ENCODE measurements at places on chromosomes 3 and 15.

- DNase-seq: peak; percentile 12
Observed at GRCh38 chr3:126522363-126522788, 1.6 kb upstream of the CHST13 start.

DNA sequence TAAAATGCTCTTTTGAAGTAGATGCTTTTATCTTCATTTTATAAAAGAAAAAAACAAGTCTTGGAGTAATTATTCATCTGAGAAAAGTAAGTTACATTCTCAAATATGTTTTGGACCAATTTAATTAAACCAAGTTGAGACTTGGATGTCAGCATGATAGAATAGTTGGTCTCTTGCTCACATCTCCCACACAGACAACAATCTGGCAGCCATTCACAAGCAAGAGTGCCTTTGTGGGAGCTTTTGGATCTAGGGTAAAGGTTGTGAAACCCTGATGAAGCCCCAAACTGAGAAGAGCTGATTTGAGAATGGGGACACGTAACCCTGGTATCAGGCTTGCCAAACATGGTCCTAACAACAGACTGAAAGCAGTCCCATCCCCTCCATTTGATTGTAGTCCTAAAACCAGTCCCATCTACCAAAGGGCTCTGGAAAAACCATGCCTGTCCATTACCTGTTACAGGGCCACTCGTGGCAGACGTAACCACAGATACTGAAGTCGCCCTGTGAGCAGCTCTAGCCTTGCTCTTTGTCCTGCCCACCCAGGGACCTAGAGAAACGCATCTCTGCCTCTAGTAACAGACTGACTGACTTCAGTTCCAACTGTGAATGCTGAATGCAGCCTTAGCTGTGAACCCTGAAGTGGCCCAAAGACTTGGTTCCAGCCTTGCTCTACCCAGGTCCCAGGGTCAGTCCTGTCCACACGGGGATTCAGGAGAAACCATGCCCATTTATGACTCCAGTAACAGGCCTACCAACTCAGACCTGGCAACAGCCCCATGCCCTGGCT is 145.5 kb upstream of the SYNPR start:
- no peak for DNase-seq

- DNase-seq: no peak
Observed at GRCh38 chr15:44675911-44676310, 12.4 kb upstream of the SPG11 start.

- no peak for DNase-seq
Observed at GRCh38 chr15:70508561-70509281, 254.6 kb downstream of the UACA start.

- peak; percentile 59 for DNase-seq
Observed at GRCh38 chr3:39177708-39178332, 14.6 kb downstream of the XIRP1 start.

GRCh38 chr3:153463895-153464294 is 301.9 kb downstream of the RAP2B start:
- no peak for DNase-seq

GRCh38 chr15:101324524-101325177 is 29.6 kb upstream of the SNRPA1 start:
- DNase-seq: no peak

DNA sequence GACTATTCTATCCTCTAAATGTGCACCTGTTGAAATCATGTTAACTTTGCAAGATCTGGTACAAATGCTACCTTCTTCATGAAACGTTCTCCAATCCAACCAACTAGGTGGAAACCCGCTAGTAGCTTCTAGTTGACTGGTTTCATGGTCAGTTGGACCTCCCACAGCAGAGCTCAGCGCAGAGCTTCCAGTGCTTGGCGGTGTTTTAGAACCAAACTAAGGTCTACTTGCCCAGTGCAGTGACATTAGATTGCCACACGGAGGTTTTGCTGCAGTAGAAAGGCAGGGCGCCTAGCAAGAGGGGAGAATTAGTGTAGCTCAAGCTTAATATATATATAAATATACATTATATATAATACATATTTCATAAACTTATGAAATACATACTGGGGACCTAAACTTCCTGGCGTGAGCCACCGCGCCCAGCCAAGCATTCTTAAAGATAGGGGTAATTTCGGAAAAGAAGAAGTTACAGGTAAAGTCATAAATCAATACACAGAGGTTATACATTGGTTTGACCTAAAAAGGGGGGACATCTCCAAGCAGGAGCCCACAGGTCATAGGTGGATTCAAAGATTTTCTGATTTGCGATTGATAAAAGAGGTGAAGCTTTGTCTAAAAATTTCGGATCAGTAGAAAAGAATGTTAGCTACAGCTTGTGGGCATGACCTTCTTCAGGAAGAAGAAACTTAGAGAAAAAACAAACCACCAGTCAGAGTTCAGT is 2.1 kb upstream of the OXSR1 start:
- DNase-seq: no peak

DNA sequence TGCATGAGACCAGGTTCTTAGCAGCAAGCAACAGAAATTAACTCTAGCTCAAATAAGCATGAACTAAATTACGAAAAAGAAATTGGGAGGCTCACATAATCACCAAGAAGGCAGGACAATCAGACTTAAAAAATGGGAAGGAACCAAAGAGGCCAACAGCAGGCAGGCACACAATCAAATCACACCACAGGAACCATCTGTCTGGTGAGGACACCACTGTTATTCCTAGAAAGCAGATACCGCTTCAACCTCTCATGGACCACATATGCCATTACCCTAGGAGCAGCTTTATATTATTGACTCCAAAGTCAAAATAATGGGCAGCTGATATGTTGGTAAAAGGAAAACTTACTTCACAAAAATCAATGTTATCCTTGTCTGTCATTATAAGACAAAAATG is 51.6 kb downstream of the SUCLG2 start:
- no peak for DNase-seq

DNA sequence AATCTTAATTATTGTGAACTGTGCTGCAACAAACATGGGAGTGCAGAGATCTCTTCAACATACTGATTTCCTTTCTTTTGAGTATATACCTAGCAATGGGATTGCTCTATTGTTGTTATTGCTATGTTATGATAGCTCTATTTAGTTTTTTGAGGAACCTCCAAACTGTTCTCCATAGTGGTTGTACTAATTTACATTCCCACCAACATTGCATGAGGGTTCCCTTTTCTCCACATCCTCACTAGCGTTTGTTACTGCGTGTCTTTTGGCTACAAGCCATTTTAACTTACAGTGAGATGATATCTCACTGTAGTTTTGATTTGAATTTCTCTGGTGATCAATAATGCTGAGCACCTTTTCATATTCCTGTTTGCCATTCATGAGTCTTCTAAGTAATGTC is 45.5 kb upstream of the TNFSF10 start:
- no peak for DNase-seq

GRCh38 chr15:56491110-56491722 is 26.3 kb upstream of the MNS1 start:
- DNase-seq: peak; percentile 45

GRCh38 chr3:66473692-66474091 is 27.1 kb downstream of the LRIG1 start:
- DNase-seq: no peak

DNA sequence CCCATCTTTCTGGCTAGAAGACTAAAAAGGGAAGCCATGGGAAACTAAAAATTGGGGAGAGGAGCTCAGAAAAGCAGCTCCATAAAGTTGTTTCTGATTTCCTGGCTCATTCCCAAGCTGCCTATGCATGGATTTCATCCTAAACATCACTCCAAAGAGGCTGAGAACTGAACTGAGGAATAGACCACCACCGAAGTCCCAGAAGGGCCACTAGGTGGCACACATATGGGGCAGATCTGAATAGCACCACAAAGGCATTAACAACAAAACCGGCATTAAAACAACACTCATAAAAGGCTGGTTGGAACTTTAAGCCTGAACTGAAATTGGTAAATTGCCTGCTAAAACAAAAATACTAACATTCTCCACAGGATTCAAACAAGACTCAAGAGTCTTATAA is 106.3 kb downstream of the PLD1 start:
- DNase-seq: peak; percentile 4

DNA sequence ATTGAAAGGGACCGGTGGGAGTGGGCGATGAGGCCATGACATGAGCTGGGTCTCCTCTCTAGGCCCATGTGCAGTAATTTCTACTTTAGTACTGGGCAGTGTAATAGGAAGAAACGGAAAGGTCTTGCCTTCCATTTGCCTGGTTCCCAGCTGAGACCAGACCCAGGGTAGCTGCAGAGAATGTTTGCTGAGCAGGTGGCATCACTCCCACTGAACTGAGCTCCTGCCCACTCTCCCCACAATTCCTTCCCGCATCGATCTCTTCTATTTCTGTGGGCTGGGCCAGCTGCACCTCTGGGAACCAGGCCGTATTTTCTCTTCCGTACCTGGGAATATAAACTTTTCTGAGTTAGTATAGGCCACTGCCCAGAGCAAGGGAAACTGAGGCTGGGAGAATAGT is 15.8 kb downstream of the ESYT3 start:
- no peak for DNase-seq

- DNase-seq: no peak
Observed at GRCh38 chr3:21624524-21624923, 126.5 kb downstream of the ZNF385D start.

GRCh38 chr3:102237181-102237580 is 197.6 kb upstream of the ZPLD1 start:
- no peak for DNase-seq

GRCh38 chr3:108024146-108024850 is 66.5 kb downstream of the CD47 start:
- no peak for DNase-seq

DNA sequence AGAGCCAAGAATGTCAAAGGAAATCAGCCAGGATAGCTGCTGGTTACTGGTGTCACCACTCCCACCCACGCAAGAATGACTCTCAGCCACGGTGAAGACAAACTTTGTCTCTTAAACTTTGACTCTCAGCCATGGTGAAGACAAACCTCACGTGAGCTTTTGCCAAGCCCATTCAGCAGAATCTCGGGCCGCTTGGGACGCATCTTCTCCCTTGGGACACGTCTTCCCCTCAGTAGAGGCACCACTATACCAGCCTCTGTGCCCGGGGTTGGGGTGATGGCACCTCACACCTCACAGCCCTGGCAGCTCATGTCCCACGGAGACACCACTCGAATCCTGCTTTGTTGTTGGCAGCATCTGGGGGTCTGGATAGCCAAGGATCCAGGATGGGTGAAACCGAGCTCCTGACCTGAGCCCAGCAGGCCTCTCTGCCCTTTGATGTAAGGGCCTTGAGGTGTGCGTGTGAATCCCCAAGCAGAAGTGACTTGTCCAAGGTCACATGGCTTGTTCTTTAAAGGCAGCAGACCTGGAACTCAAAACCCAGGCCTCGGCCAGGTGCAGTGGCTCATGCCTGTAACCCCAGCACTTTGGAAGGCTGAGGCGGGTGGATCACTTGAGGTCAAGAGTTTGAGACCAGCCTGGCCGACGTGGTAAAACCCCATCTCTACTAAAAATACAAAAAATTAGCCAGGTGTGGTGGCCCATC is 21.8 kb downstream of the RBPMS2 start:
- DNase-seq: no peak

DNA sequence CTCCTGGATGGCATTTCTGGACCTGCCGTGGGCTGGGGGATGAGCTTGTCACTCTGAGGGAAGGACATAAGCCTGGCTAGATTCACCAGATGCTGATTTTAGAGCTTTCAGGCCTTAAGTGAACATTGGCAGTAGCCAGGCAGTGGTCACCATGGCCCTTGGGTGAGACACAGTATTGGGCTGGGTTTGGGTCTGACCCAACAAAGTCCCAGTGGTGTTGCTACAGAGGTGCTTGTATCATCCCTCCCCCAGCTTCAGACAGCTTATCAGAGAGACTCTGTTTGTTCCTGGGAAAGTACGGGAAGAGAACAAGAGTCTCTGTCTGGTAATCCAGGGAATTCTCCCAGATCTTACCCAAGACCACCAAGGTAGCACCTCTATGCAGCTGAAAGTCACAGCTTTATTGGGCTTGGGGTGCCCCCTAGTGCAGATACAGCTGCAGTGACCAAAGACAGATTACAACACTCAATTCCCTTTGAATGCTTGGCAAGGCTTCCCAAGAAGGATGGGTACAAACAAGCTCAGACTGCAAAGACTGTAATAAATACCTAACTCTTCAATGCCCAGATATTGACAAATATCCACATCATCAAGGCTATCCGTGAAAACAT is 9.8 kb upstream of the RUVBL1 start:
- no peak for DNase-seq

GRCh38 chr3:178672275-178672674 is 136.0 kb downstream of the KCNMB2 start:
- DNase-seq: no peak

- DNase-seq: no peak
Observed at GRCh38 chr3:53773611-53774368, 72.4 kb downstream of the CHDH start.

DNA sequence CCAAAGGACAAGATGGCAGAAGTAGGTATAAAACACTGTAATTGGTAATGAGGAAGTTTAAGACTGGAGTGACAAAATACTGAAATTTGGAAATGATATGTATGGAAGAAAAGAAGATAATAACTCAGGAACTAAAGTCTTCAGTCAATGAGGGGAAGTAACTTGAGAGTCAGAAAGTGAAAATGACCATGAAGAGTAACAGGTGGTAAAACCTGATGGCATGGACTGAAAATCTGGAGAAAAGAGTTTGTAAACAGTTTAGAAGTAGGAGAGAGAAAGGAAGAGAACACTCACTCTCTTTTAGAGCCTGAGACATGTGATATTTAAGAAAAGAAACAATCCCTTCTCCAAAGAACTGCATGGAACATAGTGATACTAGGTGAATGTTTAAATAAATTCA is 387.9 kb downstream of the PYDC2 start:
- DNase-seq: no peak

- DNase-seq: no peak
Observed at GRCh38 chr3:160781402-160781801, 25.4 kb downstream of the PPM1L start.

DNA sequence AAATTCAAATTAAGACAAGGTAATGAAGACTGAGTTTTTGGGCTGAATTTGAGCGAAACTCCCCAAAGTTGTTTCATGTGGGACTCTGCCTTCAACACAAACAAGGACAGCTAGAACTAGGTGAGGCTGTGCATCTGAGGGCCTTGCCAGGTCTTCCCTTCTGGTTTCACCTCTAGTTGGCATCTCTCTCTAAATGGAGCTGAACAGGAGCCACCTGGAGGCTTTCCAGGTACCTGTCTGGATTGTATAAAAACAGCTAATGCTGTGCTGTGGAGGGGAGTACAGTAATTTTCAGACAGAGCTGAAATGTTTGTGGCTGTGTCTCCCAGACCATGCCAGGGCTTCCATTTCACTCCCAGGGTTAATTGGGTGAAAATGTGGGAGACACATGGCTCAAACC is 27.1 kb downstream of the TRIM71 start:
- no peak for DNase-seq

GRCh38 chr3:59265566-59265965 is 215.7 kb upstream of the CFAP20DC start:
- no peak for DNase-seq

- DNase-seq: no peak
Observed at GRCh38 chr15:96410175-96411055, 79.9 kb downstream of the NR2F2 start.

DNA sequence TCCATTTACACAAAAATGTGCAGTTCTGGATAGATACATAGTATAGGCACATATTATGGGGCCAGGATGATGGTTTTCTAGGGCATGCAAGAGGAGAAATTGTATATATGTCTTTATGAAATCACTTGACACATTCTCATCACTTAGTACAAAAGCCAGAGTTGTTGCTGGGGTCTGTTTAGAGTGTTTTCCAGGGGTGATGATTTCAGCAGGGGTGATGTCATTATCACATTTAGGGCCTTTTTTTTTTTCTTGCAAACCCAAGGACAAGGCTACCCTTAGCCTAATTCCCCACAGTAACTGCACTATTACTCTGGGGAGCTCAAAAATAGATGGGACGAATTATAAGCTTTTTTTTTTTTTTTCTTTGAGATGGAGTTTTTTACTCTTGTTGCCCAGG is 3.6 kb downstream of the ZNF589 start:
- no peak for DNase-seq

- no peak for DNase-seq
Observed at GRCh38 chr15:58457466-58457965, 25.7 kb downstream of the LIPC start.

All from stimulated activated CD8-positive, alpha-beta memory T cell treated with anti-CD3 and anti-CD28 coated beads, Interleukin-4, amount 100 ng/mL, for 24 hours (primary cell).